Astrocyte (in vitro differentiated cells and primary cell): ENCODE measurements at places on chromosomes 13 and 19.

GRCh38 chr19:15291089-15291488 lies 41.2 kb downstream of the BRD4 start:
- DNase-seq, result peak; percentile 73

GRCh38 chr13:109665781-109666249 lies 120.6 kb downstream of the IRS2 start:
- peak; percentile 5 for DNase-seq

DNA sequence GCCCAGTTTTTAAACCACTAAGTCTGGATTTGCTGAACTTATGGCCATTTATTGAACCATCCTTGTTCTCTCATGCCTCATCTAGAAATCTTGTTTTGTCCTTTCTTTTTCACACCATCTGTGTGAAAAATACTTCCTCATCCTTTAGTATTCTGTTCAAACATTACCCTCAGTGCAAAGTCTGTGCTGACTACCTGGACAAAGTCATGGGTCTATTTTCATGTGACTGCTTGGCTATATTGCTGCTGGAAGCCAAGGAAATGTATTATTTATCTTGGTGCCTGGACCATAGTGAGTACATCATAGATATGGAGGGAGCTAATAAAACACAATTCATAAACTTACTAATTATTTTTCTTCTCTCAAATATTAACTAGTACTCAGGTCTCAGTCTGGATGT lies 312.5 kb downstream of the OXGR1 start:
- no peak for DNase-seq

- DNase-seq, result no peak
These were observed 568 bp downstream of the FUZ start for GRCh38 chr19:49812452-49812996.

DNA sequence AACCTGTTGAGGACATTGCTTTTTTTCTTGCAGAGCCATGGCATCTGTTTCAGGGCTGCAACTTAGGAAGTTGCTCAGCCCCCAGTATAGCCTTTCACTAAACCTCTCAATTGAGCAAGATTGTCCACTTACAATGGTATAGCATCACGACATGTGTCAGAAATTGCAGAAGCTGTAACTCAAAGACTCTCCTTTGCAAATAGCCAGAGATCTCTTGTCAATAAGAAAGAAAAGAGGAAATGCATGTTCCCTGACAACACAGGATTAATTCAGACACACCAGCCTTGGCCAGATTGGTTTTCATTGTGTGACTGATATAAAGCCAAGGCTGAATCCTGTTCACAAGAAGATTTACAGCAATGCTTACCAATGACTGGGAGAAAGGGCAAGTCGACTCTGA lies 38.7 kb upstream of the CYSLTR2 start:
- DNase-seq, result no peak

DNA sequence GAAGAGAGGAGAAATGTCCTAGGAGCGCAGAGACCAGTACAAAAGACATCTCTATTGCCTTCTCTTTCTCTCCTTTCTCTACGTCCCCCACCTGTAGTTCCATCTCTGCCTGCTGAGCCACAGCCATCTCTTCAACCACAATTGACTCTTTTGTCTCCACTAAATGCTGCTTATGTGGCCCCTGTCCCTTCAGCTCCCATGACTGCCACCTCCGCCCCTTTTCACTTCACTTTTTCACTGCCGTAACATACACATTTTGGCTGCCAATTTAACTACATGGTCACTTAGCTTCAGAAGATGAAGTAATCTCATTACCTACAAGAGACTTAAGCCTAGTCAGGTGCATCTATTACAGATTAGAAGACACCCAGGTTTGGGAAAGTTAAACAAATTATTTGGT lies 81.9 kb downstream of the MZT1 start:
- DNase-seq, result no peak

DNA sequence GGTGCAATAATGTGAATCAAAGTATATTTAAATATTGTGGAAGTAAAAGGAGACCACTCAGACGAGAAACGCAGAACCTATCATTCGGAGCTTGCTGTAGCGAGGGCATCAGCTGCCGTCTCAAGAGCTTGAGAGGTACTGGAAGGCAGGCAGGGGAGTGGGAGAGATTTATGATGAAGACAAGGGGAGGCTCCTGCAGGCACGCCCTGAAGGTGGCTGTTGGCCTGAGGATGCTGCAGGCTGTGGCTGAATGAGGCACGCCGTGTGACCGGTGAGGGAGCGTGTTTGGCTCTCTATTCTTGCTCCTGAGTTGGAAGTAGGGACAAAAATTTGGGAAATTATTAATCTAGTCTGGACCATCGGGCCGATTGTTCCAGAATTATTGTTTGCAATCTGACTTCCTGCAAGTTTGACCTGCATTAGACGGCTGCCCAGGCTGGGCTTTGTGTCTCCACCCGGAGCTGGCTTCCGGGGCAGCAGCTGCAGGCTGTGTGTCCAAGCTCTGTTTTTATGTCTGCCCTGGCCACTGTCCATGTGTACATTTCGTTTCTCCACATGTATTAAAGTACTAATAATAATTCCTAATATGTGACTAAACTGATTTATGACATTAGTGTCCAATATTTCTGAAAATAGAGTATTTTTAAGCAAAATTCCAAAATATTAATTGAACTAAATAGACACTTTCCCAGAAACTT lies 91.1 kb upstream of the ANKRD10 start:
- peak; percentile 15 for DNase-seq

- no peak for DNase-seq
These were observed 7.9 kb downstream of the ZIC2 start for GRCh38 chr13:99989276-99990125.
